NCI-H748 treated with DMSO at 0.1 percent for 48 hours (cell line): ENCODE measurements at places on chromosomes 3 and 15.

- DNase-seq = no peak
These were observed 2.2 kb downstream of the CDCP1 start for GRCh38 chr3:45143673-45144671.

- no peak for DNase-seq
These were observed 20.0 kb downstream of the SLC35G2 start for GRCh38 chr3:136838641-136839555.

DNA sequence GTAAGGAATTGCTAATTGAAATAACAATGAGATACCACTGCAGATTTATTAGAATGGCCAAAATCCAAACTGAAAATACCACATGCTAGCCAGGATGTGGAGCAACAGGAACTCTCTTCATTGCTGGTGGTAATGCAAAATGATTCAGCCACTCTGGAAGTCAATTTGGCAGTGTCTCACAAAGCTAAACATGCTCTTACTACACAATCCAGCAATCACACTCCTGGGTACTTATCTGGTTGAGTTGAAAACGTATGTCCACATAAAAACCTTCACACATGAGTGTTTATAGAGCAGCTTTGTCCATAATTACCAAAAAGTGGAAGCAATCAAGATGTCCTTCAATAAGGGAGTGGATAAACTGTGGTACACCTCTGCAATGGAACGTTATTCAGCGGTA is 113.3 kb downstream of the SMAD6 start:
- no peak for DNase-seq

- DNase-seq = no peak
These were observed 51.7 kb upstream of the ACP3 start for GRCh38 chr3:132265488-132265887.

DNA sequence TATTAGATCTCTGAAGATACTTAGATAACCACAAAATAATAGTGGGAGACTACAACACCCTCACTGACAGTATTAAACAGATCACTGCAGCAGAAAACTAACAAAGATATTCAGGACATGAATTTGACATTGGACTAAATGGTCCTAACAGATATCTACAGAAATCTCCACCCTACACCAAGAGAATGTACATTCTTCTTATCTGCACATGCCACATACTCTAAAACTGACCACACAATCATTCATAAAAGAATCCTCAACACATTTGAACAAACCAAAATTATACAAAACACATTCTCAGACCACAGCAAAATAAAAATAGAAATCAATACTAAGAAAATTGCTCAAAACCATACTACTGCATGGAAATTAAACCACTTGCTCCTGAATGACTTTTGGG is 116.3 kb downstream of the DTWD1 start:
- no peak for DNase-seq

DNA sequence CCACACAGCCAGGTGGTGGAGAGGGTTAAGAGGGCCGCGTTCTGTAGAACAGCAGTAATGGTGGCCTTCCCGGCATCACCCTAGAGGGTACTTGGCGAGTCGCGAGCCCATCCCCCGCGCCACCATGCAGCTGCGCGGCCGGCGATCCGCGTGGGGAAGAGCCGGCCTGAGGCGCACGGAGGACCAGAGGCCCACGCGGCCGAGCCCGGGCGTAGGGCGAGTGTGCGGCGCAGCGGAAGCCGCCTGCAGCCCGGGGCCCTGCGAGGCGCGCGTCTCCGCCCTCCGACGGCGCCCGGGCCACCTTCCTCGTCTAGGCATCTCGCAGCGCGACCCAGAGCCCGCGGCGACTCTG is 423 bp downstream of the TKT start:
- DNase-seq = no peak

DNA sequence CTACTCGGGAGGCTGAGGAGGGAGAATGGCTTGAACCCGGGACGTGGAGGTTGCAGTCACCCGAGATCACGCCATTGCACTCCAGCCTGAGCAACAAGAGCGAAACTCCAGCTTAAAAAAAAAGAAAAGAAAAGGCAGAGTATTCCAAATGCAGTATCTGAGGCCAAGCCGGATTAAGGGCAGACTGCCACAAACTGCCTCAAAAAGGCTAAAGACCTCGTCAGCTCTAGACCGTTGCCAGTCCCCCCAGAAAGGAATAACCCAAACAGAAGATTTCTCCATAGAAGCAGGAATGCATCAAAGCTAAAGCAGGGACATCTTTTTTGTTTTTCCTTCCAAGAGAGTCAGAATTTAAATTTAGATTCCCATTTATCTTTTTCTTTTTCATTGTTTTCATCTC is 72.9 kb downstream of the TM4SF4 start:
- DNase-seq = no peak

GRCh38 chr3:8964436-8965370 is 1.4 kb upstream of the RAD18 start:
- no peak for DNase-seq

DNA sequence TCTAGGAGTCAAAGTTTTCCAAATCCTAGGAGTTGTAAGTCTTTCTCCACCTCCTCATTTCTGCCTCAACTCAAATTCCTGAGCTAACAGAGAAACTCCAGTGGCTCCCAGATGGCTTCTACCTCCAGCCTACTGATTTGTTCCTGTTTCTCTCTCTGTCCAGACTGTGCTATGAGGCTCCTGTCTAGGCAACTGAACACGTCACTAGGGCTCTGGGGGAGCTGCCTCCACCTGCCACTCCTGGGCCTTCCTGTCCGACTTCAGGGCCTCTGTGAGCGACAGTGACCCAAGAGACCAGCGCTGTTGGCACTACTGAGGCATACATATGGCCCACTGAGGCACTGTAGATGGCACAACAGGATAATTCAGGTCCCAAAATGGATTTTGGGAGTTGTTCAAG is 71.4 kb downstream of the EXOG start:
- DNase-seq = no peak

DNA sequence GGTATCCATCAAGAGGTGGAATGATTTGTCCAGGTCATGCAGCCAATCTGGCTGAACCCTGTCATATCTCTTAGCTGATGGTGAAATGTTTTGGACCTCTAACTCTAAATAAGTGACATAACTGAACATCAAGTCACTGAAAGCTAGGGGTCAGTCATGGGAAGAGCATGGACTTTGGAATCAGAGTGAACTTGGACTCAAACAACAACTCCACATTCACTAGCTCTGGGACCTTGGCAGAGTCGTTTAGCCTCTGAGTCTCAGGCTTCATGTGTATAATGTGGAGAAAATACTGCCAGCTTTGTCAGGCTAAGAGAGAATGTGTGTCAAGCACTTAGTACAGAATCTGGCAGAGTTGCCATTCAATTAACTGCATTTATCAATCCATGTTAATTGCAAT is 557.8 kb upstream of the CFAP20DC start:
- DNase-seq = no peak

- no peak for DNase-seq
These were observed 17.4 kb downstream of the THBS1 start for GRCh38 chr15:39598186-39598850.

DNA sequence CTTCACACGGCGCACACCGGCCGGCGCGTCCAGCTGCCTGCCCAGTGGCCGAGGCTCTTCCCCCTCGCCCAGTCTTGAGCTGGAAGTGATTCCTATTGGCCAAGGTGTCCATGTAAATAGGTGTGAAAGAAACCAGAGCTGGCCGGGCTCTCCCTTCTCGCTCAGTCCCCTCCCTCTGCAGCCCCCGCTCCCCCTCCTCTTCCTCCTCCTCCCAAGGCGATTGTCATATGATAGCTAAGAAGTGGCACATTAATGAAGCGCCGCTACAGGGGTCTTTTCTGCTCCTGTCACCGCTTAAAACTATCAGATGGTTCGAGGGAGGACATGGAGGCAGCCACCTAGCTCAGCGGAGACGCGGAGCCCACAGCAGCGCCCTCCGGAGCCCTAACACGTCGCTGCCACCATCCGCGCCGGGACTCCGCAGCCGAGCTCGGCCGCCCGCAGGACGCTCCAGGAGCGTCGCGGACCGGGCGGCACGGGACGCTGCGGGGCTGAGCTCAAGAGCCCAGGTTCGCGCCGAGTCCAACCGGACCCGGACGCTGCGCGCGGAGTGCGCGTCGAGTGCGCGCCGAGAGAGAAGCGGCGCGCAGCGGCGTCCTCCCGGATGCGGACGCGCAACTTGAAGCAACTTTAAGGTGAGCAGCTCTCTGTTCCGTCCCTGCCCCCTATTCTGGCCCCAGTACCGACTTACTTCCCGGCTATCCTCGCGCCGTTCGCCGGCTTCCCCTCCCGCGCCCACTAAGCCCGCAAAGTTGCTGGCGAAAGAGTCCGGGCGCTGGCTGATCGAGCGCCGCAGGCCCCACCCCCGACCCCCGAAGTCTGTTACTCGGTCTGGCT is at the start of gene FOXB1:
FOXB1 (plus strand) TSS at position 303 of the 837 bp plus-strand sequence. CDS start 653 bp downstream, outside the sequence.
- DNase-seq = peak; percentile 45

GRCh38 chr3:140242818-140243276 is 307.9 kb downstream of the CLSTN2 start:
- DNase-seq = no peak

GRCh38 chr15:63264688-63265293 is 12.6 kb upstream of the APH1B start:
- DNase-seq = no peak

DNA sequence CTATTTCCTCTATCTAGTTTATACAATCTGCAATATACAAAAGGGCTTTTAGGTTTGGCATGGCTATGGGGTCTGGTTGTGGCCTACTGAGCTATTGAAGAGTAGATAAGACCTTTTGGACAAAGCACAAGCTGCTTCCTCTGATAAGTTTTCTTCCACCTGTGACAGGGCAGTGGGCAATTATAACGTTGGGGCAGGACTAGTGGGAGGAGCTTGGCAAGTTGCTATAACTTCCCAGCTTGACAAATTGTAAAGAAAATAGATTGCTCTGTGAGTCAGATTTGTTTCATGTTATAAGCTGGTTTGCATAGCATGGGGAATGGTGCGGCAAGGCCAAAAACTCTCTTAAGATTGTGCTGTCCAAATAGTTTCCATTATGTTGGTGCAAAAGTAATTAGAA is 64.9 kb downstream of the SLC7A14 start:
- no peak for DNase-seq

GRCh38 chr3:142243134-142243533 is 17.7 kb upstream of the GK5 start:
- no peak for DNase-seq

- DNase-seq = no peak
These were observed 39.3 kb downstream of the PLD1 start for GRCh38 chr3:171770689-171771620.

- no peak for DNase-seq
These were observed 76.5 kb downstream of the MYO1E start for GRCh38 chr15:59296181-59296617.

DNA sequence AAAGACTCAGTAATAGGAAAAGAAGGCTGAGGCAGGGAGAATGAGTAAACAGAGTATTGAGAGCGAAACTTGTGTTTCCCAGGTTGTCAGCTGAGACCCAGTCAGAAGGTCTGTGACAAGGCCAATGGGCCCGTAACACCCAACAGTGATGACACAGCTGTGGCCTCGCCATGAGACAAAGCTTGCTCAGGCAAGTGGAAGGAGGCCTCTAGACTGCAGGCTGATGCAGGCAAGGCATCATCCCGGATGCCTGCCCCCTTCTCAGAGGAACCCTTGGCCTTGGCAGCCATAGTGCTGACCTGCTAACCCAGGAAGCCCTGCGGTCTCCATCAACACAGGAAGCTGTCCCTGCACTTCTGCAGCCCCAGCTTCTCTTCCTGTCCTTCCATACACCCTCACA is 15.4 kb downstream of the RAB6B start:
- no peak for DNase-seq

- DNase-seq = no peak
These were observed 27.9 kb downstream of the MINDY4B start for GRCh38 chr3:150877303-150877702.

GRCh38 chr3:78734048-78734637 is 1033.7 kb downstream of the ROBO1 start:
- DNase-seq = no peak

- DNase-seq = no peak
These were observed 30.0 kb downstream of the CHD2 start for GRCh38 chr15:92930054-92930621.

DNA sequence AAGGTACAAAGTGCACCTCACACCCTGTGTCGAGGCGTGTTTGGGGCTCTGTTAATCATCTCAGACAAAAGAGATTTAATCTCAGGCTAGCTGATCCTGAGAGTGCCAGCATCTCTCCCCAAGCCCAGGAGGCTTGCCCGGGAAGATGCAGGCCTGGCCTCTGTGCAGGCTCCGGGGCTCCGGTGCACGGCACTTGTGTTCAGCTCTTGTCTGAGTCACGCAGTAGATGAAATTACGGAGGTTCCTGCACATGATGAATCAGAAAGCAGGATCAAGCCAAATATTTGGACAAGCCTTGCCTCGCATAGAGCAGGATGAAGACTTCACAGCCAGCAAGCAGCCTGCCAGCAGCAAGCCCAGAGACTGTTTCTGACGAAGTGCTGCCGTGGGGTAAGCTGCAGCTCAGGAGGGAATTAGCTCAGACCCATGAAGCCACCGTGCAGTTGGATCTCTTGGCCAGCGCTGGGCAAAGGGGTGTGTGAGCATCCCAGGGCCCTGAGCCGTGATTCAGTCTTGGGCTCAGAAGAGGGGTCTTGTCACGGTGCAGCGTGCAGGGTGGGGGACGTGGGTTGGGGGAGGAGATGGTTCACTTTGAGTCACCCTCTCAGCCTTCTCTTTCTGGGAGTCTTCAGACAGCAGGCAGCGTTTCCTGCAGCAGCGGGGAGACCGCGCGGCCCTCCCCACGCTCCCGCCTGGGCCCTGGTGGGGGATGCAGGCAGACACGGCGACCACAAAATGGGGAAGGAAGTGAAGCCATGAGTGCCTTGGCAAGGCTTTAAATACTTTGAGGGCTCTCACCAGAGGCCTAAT is 89.2 kb upstream of the MEF2A start:
- no peak for DNase-seq

GRCh38 chr15:48440084-48440483 is 108.9 kb downstream of the DUT start:
- no peak for DNase-seq

DNA sequence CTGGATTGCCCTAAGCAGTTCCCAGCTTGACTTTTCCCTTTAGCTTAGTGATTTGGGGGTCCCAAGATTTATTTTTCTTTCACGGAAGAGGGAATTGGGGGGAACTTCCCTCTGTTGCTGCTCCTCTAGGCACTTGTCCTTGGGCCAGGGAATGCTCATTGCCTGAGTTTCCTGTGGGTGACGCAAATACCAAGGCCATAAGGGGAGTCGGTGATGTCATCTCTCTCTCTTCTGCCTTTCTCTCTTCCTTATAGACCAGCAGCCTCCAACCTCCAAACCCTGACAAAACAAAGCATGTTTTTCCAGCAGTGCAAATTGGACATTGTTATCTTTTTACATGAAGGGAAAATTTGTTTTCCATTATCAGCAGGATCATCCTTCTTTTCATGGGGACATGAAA is 120.2 kb downstream of the ITPR1 start:
- DNase-seq = no peak

GRCh38 chr3:64214381-64215018 is 10.8 kb downstream of the PRICKLE2 start:
- DNase-seq = no peak
